ENCODE measurements at places on chromosomes 12 and 14.

- DNase-seq = no peak
Measured at GRCh38 chr14:53872681-53873089, 83.9 kb downstream of the BMP4 start.

DNA sequence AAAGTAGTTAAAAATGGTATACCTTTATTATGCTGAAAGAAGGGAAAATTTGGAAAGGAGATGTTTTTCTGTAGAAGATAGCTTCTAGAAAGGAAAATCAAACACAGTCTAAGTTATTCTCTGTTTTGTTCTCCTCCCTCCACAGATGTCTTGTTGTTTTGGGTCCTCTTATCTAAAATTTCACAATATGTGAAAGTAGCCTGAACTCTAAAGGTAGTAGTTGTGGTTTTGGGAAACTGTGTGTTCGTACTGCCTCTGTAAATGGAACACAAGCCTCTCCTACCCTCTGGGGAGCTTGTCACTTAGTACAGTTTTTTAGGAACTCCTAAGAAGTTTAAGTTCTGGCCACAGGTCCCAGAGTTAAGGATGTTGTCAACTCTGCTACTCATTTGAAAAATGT is 112.6 kb downstream of the CRADD start:
- DNase-seq = no peak

- DNase-seq = no peak
Measured at GRCh38 chr12:8628731-8629130, 16.1 kb upstream of the AICDA start.

- no peak for DNase-seq
Measured at GRCh38 chr14:73576391-73576790, 7.4 kb downstream of the ACOT2 start.

GRCh38 chr14:59771577-59771976 is 99.0 kb downstream of the RTN1 start:
- DNase-seq = no peak

DNA sequence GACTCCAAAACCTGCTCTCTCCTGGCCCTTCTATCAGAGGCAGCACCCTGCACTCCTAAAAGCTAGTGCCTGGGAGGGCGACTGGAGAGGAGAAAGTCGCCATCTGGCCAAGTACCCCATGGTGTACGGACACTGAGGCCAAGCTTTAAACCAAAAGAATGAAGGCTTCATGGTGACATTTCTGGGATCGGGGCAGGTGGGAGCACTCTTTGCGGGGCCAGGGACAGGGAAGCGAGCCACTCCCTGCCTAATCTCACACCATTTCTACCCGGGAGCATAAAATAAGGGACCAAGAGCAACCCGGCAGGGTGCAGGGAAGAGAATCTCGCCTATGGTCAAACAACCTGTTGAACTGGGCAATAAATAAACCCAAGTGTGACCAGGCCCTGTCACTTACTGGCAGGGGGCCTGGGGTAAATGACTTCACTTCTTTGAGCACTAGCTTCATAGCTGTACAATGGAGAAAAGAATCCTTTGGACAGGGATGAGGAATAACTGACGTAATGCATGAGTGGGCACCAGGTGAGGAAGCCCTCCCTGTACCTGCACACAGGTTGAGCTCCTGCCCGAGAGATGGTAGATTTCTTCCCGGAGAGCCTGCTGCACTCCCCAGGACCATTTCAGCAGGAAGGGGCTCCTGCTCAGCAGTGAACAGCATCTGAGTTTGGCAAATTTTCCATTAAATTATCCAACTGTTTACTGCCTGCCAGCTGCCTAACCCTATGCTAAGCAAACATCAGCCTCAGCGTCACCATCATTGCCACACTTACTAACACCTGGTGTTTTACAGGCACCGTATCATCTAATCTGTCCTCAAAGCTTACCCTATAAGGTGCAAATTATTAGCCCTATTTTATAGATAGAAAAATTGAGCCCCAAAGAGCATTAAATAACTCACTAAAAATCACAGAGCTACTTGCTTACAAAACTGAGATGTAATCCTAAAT is 2.0 kb downstream of the SERPINA1 start:
- no peak for DNase-seq

GRCh38 chr12:122371475-122372045 is 50.9 kb downstream of the CLIP1 start:
- DNase-seq = no peak

GRCh38 chr14:74580275-74580672 is 31.8 kb downstream of the LTBP2 start:
- no peak for DNase-seq
